Ureter (tissue), 1 donor: ENCODE measurements at places on chromosomes 5 and 9. TPM values are rescaled to one million over a fixed set of nuclear protein-coding genes. Genes with fewer than 3 reads are reported as not detected.

The PLAC8L1 gene
- 1.1 TPM for total RNA-seq

The PCDHA10 gene
- 1.5 TPM for total RNA-seq

The DAB2 gene
- 77.2 TPM for total RNA-seq

The TEX48 gene
- not detected for total RNA-seq

The IFNK gene
- total RNA-seq: not detected

The THBS4 gene
- total RNA-seq: 2.8 TPM
